ENCODE measurements at places on chromosomes 13 and 19.

DNA sequence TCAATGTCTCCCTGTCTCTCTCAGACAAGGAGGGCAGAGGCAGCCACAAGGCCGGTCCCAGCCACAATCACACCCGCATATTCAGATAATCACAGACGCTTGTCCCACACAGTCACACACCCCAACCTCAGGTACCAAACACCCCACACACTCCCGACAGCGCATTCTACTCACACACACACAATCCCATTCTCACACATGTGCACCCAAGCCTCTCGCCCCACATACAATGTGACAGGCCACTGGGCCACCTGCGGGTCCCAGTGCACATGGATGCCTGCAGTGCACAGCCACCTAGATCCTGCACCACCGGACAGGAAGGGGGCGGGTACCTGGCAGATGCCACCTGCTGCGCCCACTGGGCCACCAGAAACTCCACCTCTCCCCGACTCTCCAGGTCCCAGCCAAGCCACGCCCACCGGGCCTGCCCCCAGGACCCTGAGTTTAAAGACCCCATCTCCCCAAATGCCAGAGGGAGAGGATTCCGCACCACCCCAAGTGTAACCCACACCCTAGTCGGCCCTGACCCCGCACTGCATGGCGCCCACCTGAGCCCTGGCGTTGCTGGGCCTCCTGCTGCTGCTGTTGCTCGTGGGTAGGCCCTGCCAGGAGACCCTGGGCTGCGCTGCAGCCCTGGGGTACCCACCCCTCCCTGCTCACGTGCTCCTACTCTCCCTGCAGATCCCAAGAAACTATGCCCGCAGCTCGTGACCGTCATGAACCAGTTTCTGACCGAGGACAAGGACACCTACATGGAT lies 10.6 kb downstream of the SCGB2B2 start:
- DNase-seq = no peak

DNA sequence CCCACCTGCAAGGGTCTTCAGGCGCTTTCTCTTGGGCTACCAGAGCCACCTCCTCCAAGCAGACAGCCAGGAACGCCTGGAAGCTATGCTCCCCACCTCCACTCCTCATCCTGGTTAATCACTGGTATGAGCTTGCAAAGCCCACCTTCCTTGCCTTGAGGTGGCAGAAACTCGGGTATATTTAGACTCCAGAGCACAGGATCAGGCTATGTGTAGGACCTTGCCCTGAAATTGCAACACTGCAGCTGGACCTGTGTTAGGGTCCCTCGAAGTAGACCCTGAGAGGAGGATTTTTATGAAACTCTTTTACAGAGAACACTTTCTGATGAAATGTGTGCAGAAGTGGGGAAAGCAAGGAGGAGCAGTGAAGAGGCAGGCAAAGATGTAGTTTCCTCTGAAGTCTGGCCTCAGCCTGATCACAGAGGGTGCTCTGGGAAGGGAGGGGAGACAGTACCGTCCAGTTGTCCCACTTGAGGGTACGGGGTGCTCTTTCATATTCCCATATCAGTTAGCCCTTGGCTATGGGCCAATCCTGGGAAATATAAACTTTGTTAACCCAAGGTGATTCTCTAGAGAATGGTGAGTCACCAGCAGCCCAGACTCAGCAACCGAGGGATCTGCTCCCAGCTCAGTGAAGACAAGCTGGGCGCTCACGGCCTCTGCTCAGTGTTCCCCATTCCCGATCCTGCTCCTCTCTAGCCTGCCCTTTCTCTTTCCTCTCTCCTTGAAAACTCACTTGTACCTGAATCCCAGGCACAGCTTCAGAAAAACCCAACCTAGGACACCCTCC lies 157.9 kb downstream of the UQCRFS1 start:
- no peak for DNase-seq

DNA sequence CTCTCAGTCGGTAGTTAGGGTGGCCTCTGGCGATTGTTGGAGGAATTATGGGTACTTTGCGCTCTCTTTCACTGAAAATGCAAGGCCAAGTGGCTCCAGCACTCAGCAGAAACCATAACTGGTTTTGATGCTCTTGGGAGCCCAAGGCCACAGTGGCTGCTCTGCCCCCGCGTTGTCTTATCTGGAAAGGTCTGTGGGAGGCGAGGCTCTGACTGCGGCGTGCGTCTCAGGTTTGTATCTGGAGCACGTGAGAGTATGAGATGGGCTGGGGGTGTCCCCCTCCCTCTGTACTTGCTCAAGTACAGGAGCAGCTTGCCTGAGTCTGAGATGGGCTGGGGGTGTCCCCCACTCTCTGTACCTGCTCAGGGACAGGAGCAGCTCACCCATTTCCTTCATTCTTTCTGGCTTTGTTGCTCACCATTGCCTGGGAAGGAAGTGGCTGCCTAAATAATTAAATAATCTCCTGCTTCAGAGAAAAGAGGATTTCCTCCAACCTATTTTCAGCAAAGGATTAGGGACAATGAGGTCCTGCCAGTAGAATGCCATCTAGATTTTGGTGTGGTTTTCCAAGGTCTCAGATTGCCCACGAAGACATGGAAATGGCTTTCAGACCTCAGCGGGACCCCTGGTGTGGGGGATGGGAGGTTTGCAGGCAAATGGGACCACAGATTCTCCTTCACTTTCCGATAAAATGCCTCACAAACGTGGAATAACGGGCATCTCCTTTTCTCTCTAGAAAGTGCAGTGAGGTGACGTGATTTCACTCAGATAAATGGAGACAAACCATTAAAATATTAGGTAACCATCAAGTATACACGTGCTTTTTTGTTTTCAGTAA lies 14.7 kb downstream of the ATP11A start:
- DNase-seq = peak; percentile 17

- peak; percentile 75 for DNase-seq
These were observed 2.8 kb downstream of the DMPK start for GRCh38 chr19:45779231-45780145.

DNA sequence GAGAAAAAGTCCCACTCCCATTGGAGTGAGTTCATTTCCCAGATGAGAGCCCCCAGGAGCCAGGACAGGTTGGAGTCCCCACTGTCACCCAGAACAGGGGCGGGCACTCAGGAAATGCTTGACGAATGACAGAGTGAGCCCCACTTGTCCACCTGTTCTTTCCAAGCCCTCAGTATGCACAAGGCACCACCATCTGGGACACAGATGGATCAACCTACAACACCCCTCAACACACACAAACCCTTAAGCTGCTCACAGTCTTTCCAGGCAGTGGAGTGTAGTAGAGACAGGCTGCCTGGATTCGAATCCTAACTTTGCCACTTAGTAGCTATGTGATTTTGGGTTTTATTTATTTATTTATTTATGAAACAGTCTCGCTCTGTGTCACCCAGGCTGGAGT lies 8.0 kb downstream of the ARHGEF1 start:
- DNase-seq = no peak

DNA sequence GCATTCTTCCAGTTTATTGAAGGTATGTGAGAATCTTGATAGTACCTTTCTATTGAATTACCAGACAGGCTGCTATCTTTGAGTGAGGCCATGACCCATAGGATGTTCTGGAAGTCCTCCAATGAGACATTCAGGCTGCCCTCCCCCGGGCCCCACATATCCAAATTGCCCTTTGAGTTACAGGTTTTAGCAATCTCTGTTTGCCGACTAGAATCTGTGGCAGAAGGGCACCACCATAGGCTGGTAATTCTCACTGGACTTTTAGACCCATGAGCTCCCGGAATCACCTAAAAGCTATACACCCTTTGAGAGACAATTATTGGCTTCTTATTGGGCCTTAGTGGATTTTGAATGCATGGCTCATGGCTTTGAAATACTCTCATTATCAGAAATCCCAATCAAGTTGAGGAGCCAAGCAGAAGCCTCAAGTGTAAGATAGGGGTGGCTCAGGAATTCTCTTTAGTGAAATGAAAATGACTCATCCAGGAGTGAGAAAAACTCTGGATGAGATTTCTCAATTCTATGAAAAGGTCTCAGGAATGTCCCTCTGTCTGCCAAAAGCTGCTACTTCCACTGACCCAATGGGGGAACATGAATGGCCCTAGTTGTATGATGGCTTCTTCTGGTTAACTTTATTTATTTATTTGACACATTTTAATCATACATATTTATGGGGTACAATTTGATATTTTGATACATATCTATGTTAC lies 172.1 kb upstream of the CSNK1A1L start:
- no peak for DNase-seq

DNA sequence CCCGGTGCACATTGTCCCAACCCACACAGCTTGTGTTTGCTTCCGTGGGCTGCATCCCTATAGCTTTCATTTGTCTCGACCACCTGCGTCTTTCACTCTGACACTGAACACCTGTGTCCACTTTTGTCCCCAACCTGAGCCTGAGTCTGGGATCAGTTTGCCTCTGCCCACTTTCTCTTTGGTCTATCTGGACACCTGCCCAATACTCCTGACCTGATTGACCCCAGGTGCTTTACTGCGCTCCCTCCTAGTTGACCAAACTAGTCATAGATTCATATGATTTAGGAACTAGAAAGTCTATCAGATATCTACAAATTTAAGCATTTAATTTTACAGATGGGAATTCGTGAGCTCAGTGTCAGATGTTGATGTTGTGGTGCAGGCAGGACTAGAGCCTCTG lies 209.9 kb downstream of the DCT start:
- DNase-seq = no peak

GRCh38 chr19:1018932-1019615 lies 1.8 kb downstream of the TMEM259 start:
- no peak for DNase-seq

- DNase-seq = no peak
These were observed 3.2 kb downstream of the NFIC start for GRCh38 chr19:3369337-3370213.

GRCh38 chr13:91576590-91576989 lies 178.2 kb downstream of the GPC5 start:
- no peak for DNase-seq

DNA sequence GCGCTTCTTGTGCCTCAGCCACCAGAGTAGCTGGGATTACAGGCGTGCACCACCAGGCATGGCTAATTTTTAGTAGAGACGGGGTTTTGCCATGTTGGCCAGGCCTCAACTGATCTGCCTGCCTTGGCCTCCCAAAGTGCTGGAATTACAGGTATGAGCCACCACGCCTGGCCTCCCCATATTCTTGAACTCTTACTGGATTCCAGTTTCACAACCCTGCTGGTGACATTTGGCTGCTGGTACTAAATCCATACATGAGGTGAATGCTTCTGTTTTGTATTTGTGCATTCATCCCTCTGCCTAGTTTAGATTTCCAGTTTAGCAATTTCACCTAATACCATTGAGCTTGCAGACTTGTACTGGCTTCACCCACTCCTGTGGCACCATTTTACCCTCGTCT lies 13.9 kb downstream of the SLC25A15 start:
- no peak for DNase-seq

GRCh38 chr19:16385821-16386220 lies 61.2 kb downstream of the KLF2 start:
- DNase-seq = no peak

DNA sequence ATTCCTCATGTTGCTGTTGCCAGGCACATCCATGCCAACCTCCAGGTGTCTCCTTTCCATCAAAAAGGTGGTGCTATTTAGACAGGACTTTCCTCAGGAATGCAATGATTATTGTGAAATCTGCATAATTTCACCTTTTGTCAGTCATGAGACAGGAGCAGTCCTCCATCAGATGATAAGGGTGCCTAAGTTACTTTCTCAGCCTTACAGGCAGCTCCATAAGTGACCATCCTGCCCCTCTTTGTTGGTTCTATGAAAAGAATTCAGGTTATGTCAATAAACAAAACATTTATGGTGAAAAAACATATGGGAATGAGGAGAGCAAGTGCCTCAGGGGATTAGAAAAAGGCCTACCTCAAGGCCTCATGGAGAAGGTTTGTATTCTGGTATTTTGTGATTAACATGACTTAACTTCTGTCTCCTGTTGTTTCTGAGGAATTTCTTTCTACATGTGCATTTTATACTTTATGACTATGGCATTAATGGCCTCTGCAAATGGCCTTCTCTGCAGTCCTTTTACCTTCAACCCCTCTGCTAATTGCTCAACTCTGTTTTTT lies 110.3 kb upstream of the DIAPH3 start:
- DNase-seq = no peak

- no peak for DNase-seq
These were observed 94.6 kb upstream of the DIAPH3 start for GRCh38 chr13:60258349-60258748.

DNA sequence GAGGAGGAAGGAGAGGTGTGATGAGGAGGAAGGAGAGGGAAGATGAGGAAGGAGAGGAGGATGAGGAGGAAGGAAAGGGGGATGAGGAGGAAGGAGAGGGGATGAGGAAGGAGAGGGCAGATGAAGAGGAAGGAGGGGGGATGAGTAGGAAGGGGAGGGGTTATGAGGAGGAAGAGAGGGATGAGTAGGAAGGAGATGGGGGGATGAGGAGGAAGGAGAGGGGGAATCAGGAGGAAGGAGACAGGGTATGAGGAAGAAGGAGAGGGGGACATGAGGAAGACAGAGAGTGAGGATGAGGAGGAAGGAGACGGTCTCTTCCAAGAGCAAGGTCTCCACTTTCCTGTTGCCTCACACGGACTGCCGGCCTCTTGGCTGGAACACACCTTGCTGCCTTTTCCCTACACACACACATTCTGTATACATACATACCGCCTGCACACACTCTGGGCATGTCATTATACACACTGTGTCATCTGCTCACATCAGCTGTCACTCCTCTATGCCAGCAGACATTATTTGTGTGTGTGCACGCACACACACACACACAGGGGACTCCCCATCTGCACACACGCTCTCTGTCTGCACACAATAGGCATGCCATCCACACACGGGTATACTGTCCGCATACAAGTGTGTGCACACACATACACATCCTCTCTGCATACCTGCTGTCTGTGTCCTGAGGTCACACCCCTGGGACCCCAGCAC lies 11.1 kb upstream of the VSTM2B start:
- no peak for DNase-seq

- no peak for DNase-seq
These were observed 7.4 kb upstream of the IGFL1 start for GRCh38 chr19:46221981-46222610.

DNA sequence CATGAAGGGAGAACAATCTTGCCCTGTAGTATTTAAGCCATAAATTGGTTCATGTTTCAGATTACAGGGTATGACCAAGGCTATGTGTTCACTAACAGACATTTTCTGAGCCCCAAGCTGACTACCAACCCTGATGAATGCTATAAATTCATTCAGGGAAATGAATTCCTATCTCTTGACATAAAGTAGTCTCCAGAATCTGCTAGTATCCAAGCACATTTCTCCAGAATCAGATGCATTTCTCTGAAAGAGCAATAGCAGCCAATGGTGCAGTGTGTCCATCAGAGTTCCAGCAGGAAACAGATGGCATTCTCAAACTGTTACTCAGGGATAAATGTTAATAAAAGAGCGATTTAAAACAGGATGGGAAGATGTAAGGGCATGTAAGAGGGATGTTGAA lies 226.4 kb downstream of the COG6 start:
- no peak for DNase-seq

All from stimulated activated CD4-positive, alpha-beta T cell treated with anti-CD3 and anti-CD28 coated beads, Interleukin-4, amount 100 ng/mL, for 4 hours (primary cell).